ENCODE measurements at places on chromosomes 12 and 14.

DNA sequence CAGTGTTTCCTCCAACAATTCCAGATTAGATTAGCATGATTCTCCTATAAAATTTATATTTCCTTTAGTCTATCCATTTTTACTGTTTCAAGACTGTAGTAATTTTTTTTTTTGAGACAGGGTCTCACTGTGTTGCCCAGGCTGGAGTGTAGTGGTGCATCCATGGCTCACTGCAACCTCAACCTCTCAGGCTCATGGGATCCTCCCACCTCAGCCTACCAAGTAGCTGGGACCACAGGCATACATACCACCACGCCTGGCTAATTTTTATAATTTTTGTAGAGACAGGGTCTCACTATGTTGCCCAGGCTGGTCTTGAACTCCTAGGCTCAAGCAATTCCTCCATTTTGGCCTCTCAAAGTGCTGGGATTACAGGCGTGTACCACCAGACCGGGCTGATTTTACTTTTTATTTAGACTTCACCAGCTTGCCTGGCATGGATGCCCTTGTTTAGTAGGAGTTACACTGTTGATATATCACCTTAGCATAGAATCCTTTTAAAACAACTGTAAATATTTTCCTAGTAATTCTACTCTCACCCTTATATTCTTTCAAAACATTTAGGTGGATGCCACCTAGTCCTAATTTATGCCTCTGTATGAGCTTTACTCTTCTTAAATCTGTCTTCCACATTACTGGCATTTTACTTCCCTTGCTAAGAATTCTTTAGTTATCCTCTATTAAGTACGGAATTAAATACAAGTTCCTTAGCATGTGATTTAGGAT, 55.8 kb upstream of the LIMA1 start:
- no peak for DNase-seq

DNA sequence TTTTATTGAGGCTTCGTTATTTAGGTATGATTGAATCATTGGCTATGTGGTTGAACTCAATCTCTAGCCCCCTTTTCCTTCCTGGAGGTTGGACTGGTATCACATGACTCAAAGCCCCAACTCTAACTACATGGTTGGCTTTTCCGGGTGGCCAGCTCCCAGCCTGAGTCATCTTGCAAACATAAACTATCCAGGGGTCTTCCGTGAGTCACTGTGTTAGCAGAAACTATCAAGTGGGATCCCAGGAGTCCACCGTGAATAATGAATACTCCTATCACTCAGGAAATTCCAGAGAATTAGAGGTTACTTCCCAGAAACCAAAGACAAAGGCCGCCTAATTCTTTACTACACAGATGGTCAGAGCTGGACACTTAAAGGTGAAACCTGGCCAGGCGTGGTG, 19.7 kb upstream of the PLEKHD1 start:
- DNase-seq = no peak

DNA sequence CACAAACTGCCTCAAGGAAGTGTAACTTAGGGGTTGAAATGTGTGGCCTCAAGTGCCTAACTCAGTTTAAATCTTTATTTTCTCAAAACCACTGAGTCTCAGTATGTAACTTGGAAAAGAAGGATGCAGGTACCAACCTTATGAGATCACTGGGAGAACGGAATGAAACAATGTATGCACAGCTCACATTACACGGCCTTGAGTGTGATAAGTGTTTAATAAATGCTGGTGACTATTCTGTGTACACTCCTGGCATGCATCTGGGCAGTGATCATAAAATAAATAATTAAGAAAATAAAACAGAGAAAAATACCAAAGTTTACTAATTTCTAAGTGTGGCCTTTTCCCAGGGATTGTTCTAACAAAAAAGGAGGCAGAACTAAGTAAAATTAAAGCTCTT, 974.5 kb upstream of the FLRT2 start:
- no peak for DNase-seq

- DNase-seq = no peak
Measured at GRCh38 chr12:132449565-132450417, 40.2 kb upstream of the FBRSL1 start.

GRCh38 chr12:26239122-26239851, 43.9 kb downstream of the SSPN start:
- no peak for DNase-seq

DNA sequence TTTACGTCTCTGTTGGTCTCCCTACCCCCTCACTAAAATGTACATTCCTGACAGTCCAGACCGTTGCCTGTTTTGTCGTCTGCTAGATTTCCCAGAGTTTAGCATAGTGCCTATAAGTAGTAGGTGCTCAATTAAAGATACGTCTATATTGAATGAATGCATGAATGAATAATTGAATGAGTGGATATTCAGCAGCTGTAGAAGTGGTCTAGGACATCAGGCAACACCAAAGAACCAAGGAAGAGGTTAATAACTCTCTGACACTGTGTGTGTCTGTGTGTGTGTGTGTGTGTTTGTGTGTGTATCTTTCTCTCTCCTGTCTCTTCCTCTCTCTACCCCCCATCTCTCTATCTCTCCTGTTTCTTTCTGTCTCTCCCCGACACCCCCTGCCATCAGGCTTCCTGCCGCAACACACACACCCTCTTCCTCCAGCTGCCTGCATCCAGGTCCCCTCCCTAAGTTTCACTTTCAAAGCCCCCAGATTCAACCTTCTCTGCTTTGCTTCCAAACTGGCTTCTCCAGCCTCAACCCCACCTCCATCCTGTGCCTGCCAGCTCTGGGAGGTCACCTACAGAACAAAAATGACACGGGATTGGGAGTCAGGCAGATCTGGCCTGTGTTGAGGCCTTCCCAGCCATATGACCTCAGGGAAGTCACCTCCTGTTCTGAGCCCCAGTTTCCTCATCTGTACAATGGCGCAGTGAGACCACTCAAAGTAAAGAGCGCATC, 119.9 kb upstream of the NCOR2 start:
- no peak for DNase-seq

GRCh38 chr12:32780071-32780470, 24.4 kb upstream of the YARS2 start:
- DNase-seq = no peak

- no peak for DNase-seq
Measured at GRCh38 chr12:117234441-117234840, 44.2 kb upstream of the FBXO21 start.

Measured in DMS153 (cell line).